Activated naive CD4-positive, alpha-beta T cell (primary cell): ENCODE measurements at places on chromosomes 5 and 9.

DNA sequence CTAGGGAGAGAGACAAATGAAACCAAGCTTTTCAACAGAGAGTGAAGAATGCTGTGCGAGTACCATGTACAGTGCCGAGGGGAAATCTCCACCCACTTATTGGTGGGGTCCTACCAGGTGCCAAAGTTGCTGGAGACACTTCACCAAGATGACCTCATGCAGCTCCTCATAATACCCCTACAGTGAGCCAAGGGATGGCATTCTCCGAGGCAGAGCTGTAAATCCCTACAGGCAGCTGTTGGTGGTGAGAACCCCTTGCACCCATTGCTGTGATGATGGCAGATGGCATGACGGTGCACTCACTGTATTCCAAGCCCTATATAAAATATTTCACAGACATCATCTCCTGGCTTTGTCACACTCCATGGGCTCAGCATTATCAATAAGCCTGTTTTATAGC lies 464.9 kb downstream of the SPOCK1 start:
- DNase-seq: no peak

DNA sequence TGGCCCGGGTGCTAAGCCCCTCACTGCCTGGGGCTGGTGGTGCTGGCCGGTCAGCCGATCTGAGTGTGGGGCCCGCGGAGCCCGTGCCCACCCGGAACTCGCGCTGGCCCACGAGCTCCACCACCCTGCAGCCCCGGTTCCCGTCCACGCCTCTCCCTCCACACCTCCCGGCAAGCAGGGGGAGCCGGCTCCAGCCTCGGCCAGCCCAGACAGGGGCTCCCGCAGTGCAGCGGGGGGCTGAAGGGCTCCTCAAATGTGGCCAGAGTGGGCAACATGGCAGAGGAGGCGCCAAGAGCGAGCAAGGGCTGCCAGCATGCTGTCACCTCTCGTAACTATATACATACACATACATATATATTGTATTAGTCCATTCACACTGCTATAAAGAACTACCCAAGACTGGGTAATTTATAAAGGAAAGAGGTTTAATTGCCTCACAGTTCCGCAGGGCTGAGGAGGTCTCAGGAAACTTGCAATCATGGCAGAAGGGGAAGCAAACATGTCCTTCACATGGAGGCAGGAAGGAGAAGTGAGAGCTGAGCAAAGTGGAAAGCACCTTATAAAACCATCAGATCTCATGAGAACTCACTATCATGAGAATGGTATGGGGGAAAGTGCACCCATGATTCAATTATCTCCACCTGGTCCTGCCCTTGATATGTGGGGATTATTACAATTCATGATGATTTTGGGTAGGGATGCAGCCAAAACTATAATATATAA lies 56.8 kb downstream of the LIX1 start:
- no peak for DNase-seq

GRCh38 chr5:161966564-161966963 lies 101.0 kb upstream of the GABRG2 start:
- DNase-seq: no peak

GRCh38 chr5:887947-888637 lies 4.5 kb downstream of the BRD9 start:
- no peak for DNase-seq

DNA sequence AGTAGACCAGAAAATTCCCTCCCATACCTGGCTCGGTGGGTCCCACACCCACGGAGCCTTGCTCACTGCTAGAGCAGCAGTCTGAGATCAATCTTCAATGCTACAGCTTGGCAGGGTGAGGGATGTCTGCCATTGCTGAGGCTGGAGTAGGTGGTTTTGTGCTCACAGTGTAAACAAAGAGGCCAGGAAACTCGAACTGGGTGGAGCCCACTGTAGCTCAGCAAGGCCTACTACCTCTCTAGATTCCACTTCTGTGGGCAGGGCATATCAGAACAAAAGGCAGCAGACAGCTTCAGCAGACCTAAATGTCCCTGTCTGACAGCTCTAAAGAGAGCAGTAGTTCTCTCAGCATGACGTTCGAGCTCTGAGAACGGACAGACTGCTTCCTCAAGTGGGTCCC lies 5.6 kb upstream of the GZMA start:
- no peak for DNase-seq

- DNase-seq: no peak
Measured at GRCh38 chr5:133287500-133287899, 235.7 kb downstream of the HSPA4 start.

GRCh38 chr5:149213264-149213880 lies 58.3 kb upstream of the AFAP1L1 start:
- DNase-seq: no peak

DNA sequence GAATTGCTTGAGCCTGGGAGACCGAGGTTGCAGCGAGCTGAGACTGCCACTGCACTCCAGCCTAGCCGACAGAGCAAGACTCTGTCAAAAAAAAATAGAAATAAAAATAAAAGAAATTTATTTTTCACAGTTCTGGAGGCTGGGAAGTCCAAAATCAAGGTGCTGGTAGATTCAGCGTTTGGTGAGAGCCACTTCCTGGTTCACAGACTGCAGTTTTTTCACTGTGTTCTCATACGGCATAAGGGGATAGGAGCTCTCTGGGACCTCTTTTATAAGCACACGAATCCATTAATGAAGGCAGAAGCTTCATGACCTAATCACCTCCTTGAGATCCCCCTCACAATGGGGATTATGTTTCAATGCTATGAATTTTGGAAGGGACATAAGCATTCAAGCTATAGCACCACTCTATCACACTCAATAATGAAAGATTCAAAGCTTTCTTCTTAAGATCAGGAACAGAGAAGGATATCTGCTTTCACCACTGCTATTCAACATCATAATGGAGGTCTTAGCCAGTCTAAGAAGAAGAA lies 5.3 kb downstream of the PJA2 start:
- no peak for DNase-seq

GRCh38 chr5:158769696-158770095 lies 330.0 kb downstream of the EBF1 start:
- DNase-seq: no peak

DNA sequence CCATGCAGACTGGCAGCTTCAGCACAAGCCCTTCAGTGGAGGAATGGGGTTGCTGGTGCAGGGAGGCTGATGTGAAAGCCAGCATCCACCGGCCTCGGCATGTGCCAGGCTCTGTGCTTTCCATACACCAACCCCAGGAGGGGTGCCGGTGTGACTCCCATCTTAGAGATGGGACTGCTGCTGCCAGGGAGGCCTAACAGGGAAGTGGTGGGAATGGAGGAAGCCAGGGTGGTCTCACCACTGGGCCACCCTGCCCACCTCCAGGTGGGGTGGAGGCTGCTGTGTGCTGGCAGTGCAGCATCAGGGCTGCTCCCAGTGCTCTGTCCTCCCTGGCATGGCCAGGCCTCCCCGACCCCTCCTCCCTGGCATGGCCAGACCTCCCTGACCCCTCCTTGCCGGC lies 32.8 kb upstream of the PITX1 start:
- no peak for DNase-seq

- DNase-seq: no peak
Measured at GRCh38 chr9:113221800-113222481, 597 bp downstream of the SLC31A1 start.

DNA sequence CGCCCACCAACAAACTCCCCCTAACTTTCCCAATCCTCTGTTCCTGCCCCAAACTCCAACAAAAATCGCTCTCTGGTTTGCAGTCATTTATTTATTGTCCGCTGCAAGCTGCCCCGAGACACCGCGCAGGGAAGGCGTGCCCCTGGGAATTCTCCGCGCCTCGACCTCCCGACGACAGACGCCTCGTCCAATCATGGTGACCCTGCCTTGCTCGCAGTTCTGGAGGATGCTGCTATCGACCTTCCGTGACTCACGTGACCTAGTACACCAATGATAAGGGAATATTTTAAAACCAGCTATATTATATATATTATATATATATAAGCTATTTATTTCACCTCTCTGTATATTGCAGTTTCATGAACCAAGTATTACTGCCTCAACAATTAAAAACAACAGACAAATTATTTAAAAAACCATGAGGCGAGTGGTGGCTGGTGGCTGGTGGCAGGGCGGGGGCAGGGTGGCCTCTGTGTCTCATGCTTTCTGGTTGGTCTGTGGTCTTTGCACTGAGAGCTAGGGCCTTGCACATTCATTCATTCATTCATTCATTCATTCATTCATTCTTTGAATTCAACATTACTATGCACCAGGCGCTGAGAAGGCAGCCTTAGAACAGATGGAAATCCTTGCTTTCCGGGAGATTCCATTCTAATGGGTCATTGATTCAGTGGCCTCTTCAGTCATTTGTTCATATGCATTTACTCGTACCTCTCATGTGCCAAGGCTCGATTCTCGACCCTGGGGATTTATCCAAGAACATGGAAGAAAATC lies 37.9 kb downstream of the FGF18 start:
- no peak for DNase-seq
